HT-29 (cell line): ENCODE measurements at places on chromosomes 2 and 18.

DNA sequence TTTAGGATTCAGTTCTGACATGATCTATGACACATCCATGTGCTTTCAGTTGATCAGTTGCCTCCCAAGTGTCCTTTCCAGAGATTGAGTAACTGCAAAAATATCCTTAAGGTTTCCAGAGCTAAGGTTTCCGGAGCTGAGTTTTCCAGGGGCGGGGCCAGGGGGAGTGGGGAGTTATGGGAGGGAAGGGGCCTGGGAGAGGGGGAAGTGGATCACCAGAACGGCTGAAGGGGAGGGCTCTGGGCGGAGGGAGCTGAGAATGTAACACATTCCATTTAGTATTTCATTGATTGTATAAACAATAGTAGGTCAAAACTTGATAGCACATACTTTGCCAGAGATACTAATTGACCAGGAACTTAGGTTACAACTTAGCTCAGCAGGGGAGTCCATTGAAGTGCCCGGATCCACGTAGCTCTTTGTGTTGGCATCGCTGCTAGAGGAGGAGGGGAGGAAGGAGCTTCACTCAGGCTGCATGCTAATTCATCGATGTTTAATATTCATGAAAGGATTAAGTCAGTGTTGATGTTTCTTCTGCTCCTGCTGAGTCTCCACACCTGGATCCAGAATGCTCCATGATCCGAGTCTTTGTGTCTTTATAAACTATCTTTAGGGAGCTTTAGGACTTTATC lies 289.8 kb downstream of the ALPK2 start:
- no peak for DNase-seq

DNA sequence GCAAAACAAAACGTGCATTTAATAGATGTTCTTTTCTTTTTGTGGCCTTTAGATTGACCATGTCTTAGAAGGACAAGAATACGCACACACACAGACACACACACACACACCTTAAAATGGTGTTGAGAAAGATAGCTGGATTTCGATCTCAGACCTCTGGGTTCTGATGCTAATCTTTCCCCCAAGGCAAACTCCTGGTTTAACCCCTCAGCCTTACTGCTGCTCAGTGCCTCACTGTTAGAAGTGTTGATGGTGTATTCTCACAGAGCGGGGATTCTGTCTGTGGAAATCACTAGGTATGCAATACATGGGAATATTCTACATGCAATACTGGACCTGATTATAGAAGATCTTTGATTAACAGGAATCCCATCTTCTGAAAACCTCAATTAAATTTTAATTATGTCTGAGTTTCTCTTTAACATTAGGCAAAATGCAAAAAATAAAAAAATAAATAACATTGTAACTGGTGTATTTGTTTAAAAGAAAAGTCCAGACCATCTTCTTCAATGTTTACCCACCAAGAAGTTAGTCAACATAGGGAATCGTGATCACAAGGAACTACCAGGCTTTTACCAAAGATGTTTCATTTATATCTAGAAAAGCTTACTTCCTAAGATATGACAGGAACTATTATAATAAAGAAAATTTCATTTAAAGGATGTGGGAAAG lies 613.5 kb downstream of the LRP1B start:
- DNase-seq = no peak

GRCh38 chr2:9799011-9799596 lies 44.2 kb upstream of the TAF1B start:
- DNase-seq = peak; percentile 48

DNA sequence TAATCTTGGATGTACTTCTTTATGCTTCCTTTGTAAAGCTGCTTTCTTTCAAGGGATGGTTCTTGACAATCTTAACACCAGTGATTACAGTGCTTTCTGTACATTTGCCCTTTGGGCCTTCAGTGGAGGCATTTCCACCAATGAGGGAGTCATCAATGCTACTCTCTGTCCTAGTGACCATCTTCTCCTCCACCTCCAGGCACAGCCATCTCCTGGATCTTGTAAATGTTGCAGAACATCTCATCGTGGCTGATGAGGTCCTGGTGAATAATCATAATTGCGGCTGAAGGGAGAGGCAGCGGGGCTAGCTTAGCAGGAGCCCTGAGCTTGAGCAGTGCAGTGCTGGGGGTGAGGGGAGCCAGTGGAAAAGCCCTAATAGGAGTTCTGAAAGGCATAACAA lies 32.5 kb downstream of the IDH1 start:
- no peak for DNase-seq

DNA sequence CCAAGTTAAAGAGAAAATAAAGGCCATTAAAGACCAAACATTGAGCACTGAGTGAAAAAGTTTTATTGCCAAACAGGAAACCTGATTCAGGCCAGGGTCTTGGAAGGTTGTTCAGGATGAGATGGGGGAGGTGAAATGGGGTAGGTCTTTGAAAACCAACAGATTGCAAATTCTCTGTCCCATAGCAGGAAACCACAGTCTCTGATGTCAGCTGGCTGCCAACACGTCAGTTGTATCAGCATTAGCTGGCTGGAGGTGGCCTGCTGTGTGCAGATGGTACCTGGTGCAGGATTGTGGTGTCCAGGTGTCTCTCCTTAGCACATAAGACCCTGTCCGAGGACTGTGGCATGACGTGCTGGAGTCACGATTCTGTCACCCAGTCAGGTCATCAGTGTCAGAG lies 106.3 kb downstream of the MSH2 start:
- no peak for DNase-seq

- DNase-seq = no peak
Observed at GRCh38 chr18:26422472-26423162, 125.7 kb downstream of the KCTD1 start.

DNA sequence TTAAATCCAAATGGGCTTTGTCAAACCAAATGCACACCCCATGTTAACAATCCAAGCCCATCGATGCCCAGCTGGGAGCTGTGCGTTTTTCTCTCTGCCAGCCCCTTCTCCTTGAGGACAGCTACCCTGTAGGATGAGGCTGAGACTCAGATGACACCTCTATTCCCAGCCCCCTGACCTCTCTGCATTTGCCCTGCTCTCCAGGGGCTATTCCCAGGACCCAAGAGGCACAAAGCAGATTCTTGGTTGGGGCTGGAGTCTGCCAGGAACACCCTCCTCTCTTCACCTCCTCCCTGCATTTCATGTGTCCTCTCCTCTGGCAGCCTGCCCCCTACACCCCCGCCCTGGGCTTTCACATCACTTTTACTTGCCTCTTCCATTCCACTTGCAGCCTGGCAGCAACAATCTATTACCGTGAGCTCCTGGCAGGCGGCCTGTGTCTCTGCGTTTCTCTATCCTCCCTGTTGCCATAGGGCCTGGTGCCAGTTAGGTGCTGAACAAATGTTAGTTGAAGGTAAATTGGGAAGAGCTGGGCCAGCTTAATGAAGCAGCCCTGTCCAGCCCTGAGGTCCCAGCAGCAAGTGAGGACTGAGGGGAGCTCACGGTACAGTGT lies 51.8 kb downstream of the ADD2 start:
- DNase-seq = no peak

- DNase-seq = no peak
Observed at GRCh38 chr2:160375802-160376469, 117.7 kb downstream of the RBMS1 start.

- no peak for DNase-seq
Observed at GRCh38 chr18:57441071-57441794, 6.1 kb downstream of the ONECUT2 start.

- DNase-seq = no peak
Observed at GRCh38 chr2:73218298-73218697, 4.3 kb downstream of the SMYD5 start.

DNA sequence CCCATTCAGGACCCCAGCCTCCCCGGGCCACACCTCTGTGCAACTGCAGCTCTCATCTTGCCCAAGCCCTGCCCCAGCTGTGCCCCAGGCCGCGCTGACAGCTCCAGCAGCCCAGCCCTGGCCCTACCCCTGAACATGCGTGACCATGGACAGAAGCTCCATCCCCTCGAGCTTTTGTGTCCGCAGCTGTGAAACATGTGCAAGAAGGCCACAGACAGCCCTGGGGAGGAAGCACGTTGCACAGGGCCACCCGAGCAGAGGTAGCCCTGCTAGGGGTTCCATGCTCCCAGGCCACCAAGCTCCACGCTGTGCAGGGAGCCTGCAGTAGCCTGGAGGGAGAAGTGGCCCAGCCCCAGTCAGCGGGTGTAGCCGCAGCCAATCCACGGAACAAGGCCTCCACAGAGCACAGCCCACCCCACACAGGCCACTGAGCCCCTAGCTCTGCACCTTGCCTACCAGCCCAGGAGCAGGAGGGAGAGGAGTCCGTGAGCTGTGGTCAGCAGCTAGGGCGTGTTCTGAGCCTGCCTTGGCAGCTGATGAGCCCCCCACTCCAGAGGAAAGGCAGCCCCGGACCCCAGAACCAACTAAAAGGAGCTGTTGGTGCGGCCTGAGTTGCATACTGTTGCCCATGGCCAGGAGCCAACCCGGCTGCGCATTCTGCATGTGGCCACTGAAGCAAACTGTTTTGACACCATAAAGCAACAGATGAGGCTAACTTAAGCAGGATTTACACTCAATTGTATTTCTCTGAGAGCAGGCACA lies 184.0 kb downstream of the SEPTIN10 start:
- DNase-seq = no peak

GRCh38 chr2:23595601-23596251 lies 210.7 kb downstream of the KLHL29 start:
- DNase-seq = no peak

GRCh38 chr2:170783549-170783948 lies 13.4 kb downstream of the ERICH2 start:
- no peak for DNase-seq

GRCh38 chr2:217064234-217065011 lies 204.6 kb upstream of the TNP1 start:
- DNase-seq = no peak

- no peak for DNase-seq
Observed at GRCh38 chr2:1846046-1847015, 102.0 kb upstream of the PXDN start.

GRCh38 chr2:210839450-210839849 lies 283.1 kb downstream of the CPS1 start:
- no peak for DNase-seq

GRCh38 chr18:27674411-27674810 lies 489.3 kb upstream of the CHST9 start:
- no peak for DNase-seq

- DNase-seq = no peak
Observed at GRCh38 chr2:14358339-14358738, 274.2 kb upstream of the LRATD1 start.

- DNase-seq = no peak
Observed at GRCh38 chr2:190875891-190876290, 4.7 kb upstream of the GLS start.

- no peak for DNase-seq
Observed at GRCh38 chr2:104701411-104701911, 152.5 kb upstream of the POU3F3 start.

DNA sequence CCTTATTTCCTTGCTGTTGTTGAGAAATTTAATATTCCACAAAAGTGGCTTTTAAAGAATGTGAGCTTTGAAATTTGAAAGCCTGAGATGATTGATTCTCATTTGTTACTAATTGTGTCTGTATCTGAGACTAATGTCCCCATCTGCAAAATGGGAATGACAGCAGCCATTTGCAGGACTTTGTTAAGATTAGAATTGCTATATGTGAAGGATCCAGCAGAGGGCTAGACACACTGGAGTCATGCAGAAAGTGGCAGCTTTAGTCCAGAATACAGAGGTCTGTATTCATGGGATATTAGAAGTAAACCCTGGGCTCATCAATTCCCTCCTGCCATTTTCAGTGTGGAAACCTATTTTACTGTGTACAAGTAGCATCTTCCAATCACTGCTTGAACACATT lies 296.5 kb upstream of the GYPC start:
- peak; percentile 47 for DNase-seq

GRCh38 chr18:10184776-10185175 lies 269.7 kb upstream of the APCDD1 start:
- no peak for DNase-seq

DNA sequence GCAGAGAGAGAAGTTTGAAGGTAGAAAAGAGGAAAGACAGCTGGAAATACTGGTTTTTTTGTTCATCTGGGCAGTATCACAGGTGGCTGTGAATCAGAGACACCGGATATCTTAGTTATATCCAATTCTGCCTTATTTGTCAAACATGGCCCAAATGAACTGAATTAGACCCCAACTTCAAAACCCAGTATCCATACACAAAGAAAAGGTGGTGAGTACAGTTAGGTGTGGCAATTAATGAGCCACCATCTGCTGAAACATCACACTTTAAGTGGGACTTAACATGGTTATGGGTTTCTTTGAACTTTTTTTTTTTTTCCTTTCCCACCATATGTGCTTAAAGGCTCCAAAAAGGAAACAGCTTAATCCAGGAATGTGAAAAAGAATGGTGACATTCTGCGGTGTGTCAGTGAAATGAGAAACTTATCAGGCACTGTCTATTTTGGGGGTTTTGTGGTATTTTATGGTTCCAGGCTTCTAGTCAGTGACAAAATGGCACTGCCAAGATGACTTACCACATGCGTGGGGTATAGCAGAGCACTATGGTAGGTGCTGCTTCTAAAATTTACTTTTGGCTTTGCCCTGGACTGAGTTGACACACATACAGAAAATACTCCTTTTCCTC lies 5.0 kb upstream of the TMEM178A start:
- DNase-seq = no peak

DNA sequence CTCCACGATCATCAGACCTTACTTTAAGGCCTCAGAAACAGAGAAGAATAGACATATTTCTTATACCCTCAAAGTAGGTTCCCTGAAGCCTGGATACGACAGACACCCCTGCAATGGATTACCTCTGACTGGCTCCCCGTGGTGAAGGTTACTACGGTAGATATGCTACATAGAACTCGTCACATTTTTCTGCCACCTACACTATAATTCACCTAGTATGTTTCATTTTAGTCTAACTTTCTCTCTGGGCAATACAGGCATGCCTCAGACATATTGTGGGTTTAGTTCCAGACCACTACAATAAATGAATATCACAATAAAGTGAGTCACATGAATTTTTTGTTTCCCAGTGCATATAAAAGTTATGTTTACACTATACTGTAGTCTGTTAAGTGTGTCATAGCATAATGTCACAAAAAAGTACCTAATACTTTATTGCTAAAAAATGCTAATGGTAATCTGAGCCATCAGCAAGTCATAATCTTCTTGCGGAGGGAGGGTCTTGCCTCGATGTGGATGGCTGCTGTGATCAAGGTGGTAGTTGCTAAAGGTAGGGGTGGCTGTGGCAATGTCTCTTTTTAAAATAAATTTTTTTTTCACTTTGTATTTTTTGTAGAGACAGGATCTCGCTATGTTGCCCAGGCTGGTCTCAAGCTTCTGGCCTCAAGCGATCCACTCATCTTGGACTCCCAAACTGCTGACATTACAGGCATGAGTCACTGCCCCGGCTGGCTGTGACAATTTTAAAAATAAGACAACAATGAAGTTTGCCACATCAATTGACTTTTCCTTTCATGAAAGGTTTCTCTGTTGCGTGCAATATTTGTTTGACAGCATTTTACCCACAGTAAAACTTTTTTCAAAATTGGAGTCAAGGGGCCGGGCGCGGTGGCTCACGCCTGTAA lies 64.6 kb downstream of the TGIF1 start:
- no peak for DNase-seq

GRCh38 chr2:207412787-207413310 lies 116.9 kb upstream of the CREB1 start:
- no peak for DNase-seq

- DNase-seq = no peak
Observed at GRCh38 chr2:215442401-215442787, 6.5 kb upstream of the FN1 start.
